ENCODE measurements at places on chromosomes 12 and 14.

DNA sequence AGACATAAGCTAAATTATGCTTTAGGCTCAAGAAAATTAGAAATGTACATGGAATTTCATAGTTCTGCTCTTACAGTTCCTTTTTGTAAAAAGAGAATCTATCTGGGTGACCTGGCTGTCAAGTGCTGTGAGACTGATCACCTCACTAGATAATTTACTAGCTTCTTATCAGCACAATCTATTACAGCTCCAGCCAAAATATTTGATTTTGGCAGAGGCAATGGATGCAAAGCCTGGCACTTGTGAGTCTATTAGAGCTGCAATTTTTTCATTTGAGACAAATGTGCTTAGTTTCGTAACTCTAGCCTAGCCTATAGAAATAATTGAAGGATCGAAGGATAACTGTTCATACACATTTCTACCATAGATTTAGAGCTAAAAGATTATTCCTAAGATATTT lies 927.5 kb downstream of the SLC6A15 start:
- no peak for DNase-seq

GRCh38 chr12:128078301-128078971 lies 188.5 kb upstream of the TMEM132C start:
- DNase-seq = no peak

DNA sequence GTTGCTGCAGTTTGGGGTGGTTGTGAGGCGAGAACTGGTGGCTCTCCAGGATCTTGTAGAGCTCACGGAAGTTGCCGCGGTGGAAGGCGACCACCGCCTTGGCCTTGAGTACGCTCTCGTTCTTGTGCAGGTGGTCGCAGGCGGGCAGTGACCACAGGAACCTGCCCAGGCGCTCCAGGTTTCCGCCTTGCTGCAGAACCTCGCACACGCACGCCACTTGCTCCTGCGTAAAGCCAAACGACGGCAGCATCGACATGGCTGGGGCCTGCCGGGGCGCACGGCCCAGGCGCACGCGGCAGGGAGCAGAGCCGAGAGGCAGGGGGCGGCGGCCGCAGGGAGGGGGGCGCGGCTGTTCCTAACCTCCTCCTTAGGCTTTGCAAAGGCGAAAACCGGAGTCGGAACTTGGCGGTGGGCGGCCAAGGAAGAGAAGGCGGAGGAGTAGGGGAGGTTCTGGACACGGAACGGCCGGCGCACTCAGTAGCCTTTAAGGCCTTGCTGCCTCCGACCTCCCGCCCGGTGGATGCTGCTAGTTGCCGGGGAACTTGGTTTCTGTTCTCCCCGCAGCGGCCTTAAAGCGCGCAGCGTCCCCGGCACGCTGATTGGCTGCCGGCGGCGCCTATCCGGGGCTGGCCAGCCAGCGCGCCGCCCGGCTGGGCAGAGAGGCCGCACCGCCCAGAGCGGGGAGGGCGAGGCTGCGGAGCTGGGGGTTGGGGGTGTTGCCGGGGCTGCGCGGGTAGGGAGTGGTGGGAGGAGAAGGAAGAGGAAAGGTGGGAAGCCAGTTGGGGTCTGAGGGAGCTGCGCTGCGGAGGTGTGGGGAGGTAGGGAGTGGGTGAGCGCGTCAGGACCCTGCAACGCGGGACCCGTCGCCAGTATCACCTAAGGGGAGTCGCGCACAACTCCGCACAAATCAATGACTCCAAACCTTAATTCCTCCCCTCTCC lies at the start of gene SIX1:
SIX1 (minus strand) TSS at position 544 of the 941 bp plus-strand sequence; CDS start at position 256, 288 bp downstream.
- no peak for DNase-seq

GRCh38 chr14:20998674-20999366 lies at the start of gene SLC39A2:
SLC39A2 (plus strand) TSS chr14:20999293; CDS start chr14:20999447, 154 bp downstream.
- DNase-seq = no peak

DNA sequence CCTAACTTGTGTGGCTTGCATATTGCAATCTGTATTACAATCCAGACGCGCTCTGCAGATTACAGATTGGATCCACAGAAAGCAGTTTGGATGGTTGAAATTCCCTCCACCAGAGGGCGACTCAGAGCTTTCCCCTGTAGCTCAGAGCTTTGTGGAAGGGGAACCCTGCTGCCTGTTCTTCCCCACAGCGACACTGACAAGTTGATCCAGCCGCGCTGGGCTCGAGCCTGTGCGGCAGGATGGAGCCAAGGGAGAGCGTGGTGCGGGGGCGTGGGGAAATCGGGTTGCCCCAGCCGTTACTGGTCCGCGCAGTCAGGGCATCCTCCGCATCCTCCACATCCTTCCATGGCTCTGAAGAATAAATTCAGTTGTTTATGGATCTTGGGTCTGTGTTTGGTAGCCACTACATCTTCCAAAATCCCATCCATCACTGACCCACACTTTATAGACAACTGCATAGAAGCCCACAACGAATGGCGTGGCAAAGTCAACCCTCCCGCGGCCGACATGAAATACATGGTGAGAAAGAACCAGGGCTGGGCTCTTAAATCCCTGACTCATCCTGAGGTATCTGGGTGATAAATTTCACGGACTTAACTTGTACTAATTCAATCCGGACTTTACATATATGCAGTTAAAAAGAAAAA lies at the start of gene GLIPR1L1:
GLIPR1L1 (plus strand) TSS at position 287 of the 647 bp plus-strand sequence; CDS start at position 346, 59 bp downstream.
- peak; percentile 57 for DNase-seq

All from T-helper 1 cell (primary cell).